ENCODE measurements at places on chromosomes 11 and 22.

GRCh38 chr11:73186886-73187285 is 31.2 kb upstream of the P2RY2 start:
- no peak for DNase-seq

DNA sequence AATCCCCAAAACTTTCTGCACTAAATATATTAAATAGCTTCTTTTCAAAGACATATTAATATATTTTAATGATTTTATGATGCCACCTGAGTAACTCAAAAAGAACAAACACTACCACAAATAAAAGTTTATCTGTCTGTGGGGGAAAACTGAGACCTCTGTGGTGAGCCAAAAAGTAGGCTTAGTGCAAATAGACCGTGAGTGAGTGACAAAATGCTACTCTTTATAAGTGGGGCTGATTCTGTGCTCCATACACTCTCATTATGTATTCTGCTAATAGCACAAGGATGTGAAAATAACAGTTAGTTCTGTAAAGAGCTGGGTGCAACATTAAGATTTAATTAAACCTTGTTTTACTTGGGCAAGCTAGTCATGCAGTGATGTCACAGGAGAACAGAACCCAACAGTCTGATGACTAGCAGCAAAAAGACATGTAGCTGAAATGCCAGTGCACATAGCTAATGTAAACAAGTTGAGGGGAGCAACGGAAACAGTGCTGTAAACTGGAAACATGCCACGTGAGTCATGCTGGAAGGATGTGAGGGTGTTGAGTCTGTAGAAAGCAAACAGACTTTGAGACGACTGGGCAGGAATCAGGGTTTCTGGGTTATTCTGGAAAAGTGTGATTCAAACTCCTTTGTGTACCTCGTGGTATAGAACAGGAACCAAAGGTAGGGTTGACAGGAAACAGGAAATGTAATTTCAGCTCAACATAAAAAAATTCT is 1130.4 kb downstream of the LRRC4C start:
- DNase-seq: peak; percentile 100

DNA sequence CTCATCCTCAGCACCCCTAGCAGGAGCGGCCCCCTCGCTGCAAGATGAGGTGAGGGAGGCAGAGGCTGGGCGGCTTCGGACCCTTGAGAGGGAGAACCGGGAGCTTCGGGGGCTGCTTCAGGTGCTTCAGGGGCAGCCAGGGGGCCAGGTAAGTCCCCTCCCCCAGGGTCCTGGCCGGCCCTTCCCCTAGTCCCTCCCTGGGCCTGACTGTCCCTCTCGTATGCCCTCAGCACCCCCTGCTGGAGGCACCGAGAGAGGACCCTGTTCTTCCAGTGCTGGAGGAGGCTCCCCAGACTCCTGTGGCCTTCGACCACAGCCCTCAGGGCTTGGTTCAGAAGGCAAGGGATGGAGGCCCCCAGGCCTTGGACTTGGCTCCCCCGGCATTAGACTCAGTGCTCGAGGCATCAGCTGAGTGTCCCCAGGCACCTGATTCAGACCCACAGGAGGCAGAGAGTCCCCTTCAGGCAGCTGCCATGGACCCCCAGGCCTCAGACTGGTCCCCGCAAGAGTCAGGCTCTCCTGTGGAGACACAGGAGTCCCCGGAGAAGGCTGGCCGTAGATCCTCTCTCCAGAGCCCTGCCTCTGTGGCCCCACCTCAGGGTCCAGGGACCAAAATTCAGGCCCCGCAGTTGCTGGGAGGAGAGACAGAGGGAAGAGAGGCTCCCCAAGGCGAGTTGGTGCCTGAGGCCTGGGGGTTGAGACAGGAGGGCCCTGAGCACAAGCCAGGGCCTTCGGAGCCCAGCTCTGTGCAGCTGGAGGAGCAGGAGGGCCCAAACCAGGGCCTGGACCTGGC is 4.0 kb downstream of the CCDC88B start:
- DNase-seq: no peak

DNA sequence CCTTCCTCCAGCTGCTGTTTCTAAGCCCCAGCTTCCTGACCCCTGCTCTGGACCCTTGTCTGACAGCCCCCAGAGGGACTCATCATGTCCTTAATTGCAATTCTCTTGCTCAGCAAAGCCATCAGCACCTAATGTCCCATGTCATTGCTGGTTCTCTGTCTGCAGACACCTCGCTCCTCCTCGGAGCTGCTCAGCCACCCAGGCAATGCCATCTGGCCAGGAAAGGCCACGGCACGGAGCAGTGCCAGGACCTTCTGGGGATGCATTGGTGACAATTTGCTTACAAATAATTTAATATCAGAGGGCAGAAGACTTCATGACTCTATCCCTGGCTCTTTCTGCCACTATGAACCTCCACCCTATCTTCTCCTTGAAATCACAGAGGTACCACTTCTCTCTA is 107.0 kb upstream of the THY1 start:
- DNase-seq: no peak

- no peak for DNase-seq
These were observed 17.1 kb downstream of the SART1 start for GRCh38 chr11:65978391-65979238.

DNA sequence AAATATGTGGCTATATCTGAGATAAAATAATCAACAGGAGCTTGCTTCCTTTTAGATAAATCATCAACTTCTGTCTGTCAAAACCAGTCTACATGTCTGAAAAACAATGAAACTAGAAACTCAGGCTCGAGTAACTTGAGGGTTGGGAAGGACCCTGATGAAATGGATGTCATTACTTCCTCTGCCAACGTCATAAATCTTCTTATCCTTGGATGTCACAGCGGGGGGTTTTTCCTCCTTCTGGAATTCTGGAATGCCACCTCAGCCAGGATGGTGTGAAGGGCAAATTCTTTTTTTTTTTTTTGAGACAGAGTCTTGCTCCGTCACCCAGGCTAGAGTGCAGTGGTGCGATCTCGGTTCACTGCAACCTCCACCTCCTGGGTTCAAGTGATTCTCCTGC is 13.4 kb downstream of the LGR4 start:
- no peak for DNase-seq

- peak; percentile 45 for DNase-seq
These were observed 239.9 kb upstream of the ZC3H12C start for GRCh38 chr11:109853156-109853776.
